GM10248 (cell line): ENCODE measurements at places on chromosomes 16 and 17.
A peak's percentile ranks its signal among the peaks of the same experiment; 100 is the strongest.

- DNase-seq: no peak
These were observed 10.0 kb upstream of the HP start for GRCh38 chr16:72044296-72044695.

DNA sequence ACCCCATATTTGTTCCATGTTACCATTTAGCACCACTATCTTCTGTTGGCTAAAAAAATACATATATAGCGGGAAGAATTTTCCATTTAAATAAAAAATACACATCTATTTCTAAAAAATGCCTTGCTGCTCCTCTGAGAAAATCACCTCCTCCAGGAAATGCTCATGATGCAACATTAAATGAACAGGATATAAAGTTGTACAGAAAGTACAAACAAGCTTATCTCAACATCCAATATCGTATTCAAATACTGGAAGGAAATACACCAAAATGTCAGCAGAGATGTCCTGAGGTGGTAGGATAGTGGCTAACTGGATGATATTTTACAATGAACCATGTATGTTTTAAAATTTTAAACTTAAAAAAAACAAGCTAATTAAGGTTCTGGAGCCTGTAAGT is 21.3 kb downstream of the GNA13 start:
- DNase-seq: no peak

DNA sequence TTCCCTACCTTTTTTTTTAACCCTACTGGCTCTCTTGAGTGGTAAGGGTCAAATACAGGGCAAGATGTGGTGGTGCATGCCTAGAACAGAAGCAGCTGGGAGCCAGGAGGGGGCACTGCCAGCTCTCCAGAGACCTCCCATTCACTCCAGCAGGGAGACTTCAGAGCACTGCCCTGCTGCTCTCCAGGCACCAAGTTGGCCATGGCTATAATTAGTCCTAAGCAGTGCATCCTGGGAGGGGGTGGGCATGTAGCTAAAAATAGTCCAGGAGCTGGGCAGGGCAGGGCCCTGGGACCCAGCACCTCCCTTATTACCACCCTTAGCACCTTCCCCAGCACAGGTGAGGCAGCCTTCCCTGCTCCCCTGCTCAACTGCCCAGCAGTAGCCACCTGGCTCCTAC is 3.5 kb downstream of the CORO6 start:
- no peak for DNase-seq

DNA sequence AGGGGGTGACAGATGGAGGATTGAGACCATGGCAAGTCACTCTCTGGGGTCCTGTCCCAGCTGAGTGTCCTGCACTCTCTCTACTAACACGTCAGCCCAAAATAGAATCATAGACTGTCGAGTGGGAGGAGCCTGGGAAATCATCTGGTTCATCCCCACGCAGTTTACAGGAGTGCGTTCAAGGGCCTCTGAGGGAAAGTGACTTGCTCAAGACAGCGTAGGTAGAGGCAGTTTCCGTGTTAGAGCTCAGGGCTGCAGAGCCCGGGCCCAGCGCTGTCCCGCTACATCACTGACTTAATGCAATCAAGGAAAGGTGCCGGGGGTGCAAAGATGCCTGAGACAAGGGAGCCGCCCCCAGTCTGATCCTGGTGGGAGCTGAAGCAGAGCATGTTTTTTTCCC is 10.3 kb downstream of the GSG1L2 start:
- DNase-seq: no peak

GRCh38 chr16:50269061-50269705 is 2.8 kb downstream of the ADCY7 start:
- no peak for DNase-seq

- DNase-seq: no peak
These were observed 1067.9 kb upstream of the EEF2KMT start for GRCh38 chr16:6165330-6165979.

GRCh38 chr16:67563708-67564468 is 1.6 kb downstream of the CTCF start:
- DNase-seq: no peak

DNA sequence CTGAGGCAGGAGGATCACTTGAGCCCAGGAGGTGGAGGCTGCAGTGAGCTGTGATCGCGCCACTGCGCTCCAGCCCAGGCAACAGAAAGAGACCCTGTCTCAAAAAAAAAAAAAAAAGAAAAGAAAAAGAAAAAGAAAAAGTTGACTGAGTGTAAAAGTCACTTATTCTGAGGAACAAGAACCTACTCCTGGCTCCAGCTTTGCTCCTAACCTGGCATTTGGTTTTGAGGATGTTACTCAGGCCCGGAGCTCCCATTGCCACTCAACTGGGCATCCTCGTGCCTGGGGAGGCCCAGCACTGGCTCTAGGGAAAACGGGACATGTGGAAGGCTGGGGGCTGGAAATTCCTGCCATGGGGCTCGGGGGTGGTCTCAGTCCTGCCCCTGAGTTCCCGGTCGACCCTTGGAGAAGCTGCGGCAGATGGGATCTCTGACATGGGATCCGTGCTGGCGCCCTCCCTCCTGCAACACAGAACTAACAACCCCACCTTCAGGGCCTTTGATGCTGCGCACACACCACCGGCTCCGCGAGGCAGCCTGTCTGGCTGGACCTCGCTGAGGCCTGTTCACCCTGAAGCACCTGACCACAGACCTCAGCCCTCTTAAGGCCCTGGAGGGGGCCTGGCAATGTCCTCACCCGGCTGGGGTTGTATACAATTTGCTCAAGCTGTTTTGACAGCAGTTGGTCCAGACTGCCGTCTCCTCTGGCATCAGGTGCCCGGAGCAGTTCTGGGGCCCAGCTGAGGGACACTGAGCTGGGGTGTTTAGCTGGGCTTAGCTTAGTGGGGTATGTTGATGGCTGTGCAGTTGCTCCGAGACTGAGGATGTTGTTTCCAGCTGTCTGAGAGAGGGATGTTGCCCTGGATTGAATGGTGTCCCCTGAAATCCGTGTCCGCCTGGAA is 12.3 kb downstream of the CD7 start:
- no peak for DNase-seq

- DNase-seq: no peak
These were observed 322.0 kb upstream of the SALL1 start for GRCh38 chr16:51473091-51473490.

DNA sequence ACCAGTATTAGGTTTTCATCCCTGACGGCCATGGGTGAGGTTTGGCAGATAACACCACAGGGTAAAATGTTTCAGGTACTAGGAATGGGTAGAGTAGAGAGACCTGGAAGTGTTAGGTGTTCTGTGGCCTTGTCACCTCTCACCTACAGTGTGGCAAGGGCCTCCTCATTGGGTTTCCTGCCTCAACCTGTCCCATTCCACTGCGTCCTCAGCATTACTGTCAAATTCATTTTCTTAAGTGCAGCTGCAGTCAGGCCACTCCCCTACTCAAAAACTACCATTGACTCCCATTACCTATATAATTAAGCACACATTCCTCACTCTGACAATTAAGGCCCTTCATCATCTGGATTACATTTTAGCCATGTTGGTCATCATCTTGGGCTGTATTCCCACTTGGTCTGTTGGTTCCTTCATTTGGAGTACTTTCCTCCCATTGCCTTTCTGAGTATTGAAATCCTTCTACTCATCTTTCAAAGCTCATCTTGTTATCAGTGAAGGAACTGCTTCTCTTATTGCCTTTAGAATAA is 64.5 kb downstream of the NUP88 start:
- DNase-seq: no peak

DNA sequence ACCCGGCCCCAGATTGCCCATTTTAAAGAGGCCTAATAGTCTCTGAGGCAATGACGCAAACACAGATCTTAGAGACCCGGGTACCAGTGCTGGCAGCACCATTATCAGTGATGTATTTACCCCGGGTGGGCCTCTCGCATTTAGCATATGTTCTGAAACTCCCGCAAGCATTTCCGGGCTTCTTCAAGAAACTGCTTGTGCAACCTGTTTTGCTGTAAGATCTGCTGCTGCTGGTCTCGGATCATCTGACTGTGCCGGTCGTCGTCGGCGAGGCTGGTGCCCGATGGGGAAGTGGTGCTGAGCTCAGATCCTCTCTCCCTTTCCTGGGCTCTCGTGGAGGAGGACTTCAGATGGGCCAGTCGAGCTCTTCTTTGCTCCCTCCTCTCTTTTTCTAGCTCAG is 12.5 kb downstream of the CEP295NL start:
- peak; percentile 70 for DNase-seq

DNA sequence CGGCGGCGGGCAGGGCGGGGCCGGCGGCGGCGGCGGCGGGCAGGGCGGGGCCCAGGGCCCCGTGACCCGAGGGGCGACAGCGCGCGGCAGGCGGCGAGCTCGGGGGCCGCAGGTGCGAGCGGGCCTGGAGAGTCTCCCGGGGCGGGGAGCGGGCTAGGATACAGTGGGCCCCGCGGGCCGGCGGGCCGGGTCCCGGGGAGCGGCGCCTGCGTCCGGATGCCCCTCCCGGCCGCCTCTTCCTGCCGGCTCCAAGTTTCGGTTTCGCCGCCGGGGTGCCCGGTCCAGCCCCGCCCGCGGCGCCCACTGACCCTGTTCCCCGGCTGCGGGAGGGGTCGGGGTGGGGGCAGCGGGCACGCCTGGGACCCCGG is at the start of gene RNF213:
RNF213 (plus strand) TSS at position 62 of the 368 bp plus-strand sequence. CDS start 2,830 bp downstream, outside the sequence.
- DNase-seq: peak; percentile 82

DNA sequence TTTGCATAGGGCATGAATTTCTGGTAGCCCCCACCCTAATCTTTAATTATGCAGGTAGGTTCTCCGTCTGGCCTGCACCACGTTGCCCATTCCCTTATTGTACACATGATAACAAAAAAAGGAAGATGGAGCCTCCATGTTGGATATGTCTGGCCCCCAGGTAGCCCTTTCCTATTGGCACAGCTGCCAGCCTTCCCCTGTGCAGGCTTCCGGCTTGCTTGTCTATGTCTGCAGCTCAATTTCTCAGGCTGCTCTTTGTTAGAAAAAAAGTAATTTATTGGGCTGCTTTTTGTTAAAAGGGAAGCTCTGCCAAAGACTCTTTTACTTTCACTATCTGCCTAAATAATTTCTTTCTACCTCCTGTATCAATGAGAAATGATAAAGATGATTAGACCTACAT is 5.5 kb downstream of the OR1A1 start:
- DNase-seq: no peak

GRCh38 chr16:11967195-11967911 is 2.3 kb downstream of the TNFRSF17 start:
- DNase-seq: no peak

GRCh38 chr16:88886420-88886844 is 20.0 kb upstream of the PABPN1L start:
- DNase-seq: no peak
